ENCODE measurements at places on chromosomes 1 and 21. TPM values are rescaled to one million over a fixed set of nuclear protein-coding genes. Genes with fewer than 3 reads are reported as not detected.

The TSSK3 gene
- total RNA-seq = not detected

DNA sequence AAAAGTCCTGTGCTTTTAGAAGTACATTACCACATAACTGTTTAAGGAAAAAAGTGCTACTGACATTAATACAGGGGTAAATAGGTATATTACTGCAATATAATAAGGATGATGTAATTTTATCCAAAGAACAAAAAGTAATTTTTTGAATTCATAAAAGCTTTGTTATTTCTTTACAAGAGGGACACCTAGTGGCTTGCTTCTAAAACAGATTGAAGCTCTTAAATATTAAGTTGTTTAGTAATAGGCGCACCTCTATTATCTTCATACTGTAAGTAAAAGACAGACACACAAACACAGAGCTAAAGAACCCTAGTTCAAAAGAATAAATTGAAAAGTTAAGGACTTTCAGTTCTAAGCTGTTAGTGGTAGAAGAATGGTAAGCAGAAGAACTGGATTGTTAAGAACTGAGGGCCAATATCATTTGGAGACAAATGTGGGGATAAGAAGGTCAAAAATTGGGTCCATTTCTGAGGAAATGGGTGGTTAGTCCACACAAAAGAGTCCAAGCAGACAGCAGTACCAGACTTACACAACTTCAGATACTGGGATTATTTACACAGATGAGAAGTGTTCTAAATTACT is 15.4 kb downstream of the ZNHIT6 start:
- DNase-seq = peak; percentile 36

The CCDC17 gene
- 1.0 TPM for total RNA-seq

DNA sequence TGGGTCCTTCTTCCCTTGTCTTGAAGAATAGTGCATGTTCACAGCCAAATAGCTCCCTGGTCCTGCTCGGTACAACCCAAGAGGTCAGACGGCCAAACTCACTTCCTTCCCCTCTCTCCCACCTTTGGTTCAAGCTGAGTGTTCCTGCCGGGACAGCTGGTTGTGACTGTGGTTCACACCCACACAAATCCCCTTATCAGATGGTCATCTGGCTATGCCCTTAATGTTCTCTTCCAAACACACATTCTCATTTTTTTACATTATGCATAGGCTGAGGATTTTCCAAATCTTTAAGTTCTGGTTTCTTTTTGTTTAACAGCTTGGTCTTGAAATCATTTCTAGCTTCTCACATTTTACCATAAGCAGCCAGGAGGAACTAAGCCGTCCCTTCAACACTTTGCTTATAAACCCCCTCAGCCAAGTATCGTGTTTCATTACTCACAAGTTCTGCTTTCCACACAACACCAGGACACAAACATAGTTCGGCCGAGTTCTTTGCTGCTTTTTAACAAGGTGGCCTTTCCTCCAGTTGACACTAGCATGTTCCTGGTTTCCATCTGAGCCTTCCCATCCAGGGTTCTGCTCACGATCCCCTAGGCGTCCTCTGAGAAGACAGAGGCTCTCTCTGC is 19.7 kb upstream of the TSPEAR start:
- no peak for DNase-seq

- DNase-seq = no peak
Observed at GRCh38 chr1:209421978-209422680, 161.4 kb upstream of the CAMK1G start.

The ADCY10 gene
- total RNA-seq = not detected

The LPAR3 gene
- total RNA-seq = 27.8 TPM

DNA sequence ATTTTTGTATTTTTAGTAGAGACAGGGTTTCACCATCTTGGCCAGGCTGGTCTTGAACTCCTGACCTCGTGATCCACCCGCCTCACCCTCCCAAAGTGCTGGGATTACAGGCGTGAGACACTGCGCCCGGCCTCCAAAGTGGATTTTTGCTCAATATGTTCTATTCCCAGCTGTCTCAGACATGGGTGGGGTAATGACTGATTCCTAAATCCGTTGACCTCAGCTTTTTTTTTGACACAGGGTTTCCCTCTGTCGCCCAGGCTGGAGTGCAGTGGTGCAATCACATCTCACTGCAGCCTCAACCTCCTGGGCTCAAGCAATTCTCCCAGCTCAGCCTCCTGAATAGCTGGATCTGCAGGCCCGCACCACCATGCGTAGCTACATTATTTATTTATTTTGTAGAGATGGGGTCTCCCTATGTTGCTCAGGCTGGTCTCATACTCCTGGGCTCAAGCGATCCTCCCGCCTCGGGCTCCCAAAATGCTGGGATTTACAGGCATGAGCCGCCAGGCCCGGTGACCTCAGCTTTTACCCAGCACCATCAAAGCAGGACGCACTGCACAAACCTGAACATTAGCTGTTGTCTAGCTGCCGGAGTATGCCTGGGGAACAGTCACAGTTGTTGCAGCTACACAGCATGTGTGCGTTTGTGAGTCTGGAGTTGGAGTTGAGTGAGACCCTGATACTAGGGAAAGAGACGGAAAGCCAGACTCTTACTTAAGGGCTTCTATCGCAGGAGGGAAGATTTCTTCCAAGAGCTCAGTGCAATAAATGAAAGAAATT is 43.7 kb upstream of the PSEN2 start:
- no peak for DNase-seq

DNA sequence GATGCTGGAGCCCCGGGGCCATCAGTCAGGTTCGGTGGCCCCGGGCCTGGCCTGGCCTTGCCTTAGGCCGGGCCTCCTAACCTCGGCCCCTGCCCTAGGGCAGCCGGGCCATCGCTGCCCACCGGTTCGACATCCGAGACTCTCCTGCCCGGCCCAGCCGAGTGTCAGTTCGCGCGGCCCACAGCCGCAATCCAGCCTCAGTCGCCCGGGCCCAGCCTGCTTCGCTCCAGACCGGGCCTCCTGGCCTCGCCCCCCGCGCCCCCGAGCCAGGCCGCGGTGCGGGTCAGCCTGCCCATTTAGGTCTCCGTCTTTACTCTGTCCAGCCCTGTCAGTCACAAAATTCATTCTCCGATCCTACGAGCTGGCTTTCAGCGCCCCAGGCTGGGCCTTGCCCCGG is 777 bp downstream of the LRRC41 start:
- DNase-seq = no peak

The VSIG8 gene
- total RNA-seq = not detected

GRCh38 chr1:55214934-55215193 is 300 bp downstream of the USP24 start:
- peak; percentile 62 for DNase-seq

- DNase-seq = no peak
Observed at GRCh38 chr1:248710305-248710900, 7.8 kb upstream of the OR14I1 start.

DNA sequence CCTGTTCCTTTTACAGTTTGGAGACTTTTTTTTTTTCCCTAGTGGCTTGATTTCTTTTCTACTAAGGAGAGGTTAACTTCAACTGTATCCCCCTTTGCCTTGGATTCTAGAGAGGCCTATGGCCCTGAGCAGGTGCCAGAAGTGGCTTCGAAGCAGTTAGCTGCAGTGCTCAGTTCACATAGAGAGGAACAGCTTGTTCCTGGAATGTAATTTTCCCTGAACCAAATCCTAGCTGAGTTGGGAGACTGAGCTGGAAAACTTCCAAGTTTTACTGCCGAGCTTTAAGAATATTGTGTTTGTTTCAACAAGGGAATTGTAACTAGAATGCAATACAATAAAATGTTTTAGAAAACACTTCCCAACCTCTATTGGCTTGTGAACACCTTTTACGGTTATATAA is 17.5 kb downstream of the RD3 start:
- DNase-seq = no peak

- DNase-seq = no peak
Observed at GRCh38 chr1:168441745-168442144, 102.1 kb downstream of the XCL2 start.

DNA sequence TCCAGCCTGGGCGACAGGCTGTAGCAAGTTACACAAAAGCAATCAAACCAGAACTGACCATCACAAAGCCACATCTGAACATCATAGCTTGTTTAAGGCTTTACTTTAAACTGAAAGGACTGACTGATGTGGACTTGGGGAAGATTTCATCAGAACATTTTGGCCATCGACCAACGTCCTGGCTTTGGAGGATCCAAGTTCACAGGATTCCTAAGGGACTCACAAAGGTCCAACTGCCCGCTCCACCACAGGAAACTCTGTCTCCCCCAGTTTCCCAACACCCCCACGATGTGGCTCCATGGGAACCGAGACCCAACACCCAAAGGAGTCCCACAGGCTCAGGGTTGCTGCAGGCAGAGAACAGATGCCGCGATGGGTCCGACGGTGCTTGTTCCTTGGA is 9.3 kb downstream of the SSU72 start:
- no peak for DNase-seq

DNA sequence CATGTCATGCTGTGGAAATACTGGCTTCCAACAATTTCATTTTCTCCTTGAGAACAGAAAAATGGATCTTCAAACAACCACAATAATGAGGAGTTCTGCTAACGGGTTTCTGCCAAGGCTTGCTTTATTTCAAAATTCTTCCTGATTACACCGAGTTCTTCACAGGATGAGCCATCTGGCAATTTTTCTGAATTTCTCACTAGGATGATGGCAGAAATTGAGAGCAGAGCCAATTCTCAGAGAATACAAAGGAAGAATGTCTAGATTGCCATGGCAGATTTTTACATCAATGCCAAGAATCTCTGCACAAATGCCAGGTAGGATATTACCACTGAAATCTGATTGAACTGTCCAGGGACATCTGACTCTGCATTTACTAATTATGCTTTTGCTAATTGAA is 619.0 kb upstream of the CHRM3 start:
- no peak for DNase-seq

DNA sequence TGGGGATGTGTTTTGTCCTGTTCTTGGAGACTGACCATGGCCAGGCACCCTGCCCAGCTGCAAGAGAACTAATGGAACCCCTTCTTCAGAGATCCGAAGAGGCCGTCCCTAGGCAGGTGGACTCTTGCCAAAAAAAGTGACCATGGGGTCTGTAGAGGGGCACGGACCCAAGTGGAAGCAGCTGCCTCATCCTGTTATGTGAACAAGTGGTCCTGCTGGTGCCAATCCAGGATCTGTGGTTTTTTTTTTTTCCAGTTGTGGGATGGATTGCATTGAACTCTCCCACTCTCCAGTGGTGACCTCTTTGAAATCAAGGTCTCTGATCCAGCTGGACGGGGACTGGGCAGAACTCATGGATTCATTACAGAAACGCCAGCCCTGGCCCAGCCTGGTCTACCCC is 71.2 kb downstream of the ARHGEF10L start:
- no peak for DNase-seq

DNA sequence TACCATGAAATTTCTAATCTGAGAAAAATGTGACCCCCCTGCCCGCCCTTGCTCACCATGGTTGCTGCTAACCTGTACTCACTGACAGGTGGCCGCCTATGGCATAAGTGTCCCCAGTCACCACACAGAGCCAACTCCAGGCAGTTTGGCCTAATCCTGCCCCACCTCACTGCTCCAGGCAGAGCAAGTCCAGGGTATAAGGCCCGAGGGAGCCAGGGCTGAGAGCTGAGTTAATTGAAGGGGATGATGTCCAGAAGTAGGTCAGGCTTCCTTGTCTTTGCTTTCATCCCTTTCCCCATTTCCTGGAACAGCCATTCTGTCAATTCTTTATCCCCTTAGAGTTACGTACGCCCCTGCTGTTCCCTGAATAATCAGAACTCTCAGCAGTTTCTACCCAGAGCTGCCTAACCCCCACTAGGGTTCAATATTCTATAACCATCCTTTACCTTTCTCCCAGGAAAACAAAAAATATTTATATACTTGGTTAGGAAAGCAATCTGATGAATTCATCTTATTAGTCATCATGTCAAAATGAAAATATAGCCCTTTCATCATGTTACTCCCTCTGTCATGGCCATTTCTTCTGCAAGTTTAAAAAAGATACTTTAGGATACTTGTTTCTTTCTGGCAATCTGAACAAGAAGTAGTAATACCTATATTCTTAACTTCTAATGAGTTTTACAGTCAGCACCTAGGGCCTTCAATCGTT is 29.4 kb upstream of the CD101 start:
- no peak for DNase-seq

- no peak for DNase-seq
Observed at GRCh38 chr1:167737169-167737568, 15.4 kb downstream of the MPZL1 start.

- DNase-seq = no peak
Observed at GRCh38 chr1:241957692-241958494, at the start of gene BECN2. BECN2 (plus strand) TSS chr1:241957767; CDS start chr1:241957767, 0 bp downstream.

DNA sequence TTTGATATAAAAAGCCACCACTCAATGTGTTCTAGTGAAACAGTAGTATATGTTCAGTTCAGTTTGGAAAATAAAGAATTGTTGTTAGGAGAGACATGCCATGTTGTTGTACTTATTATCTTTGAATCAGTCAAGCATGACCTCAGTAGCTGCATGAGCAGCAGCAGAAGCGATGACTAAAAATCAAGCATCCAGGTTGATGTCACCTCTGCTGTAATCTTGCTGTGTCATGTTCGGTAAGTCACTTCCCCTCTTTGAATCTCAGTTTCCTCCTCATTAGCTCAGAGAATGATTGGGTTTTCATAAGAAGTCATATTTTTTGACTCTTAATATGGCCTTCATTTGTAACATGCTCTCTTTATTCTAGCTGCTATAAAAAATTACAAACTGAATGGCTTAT is 428.4 kb upstream of the B3GALT2 start:
- no peak for DNase-seq

DNA sequence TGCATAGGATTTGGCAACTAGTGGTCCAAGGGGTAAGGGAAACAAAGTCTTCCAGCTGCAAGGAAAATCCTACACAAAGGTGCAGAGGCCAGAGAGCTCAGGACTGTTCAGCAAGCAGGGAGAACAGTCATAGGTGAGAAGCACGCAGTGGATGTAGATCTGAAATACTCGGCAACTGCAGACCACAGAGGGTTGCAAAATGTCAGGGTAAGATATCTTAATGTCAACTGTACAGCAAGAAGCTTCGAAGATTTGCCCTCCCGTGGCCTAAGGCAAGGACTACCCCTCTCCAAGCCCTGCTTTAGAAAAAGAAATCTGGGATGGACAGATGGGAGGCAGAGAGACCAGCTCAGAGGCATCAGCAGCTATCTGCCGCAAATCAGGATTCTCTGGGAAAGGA is 153.4 kb upstream of the IRF2BP2 start:
- DNase-seq = no peak

GRCh38 chr1:241592273-241592958 is 47.8 kb downstream of the CHML start:
- DNase-seq = no peak

- no peak for DNase-seq
Observed at GRCh38 chr1:30906631-30907441, 1.7 kb downstream of the SDC3 start.

The FAM167B gene
- total RNA-seq = 0.31 TPM

- DNase-seq = peak; percentile 20
Observed at GRCh38 chr1:3869751-3870301, 12.6 kb downstream of the DFFB start.

The AMY2A gene
- total RNA-seq = not detected

GRCh38 chr1:91036894-91037829 is 15.3 kb upstream of the ZNF644 start:
- peak; percentile 40 for DNase-seq

The LCE1E gene
- total RNA-seq = not detected

Data from GM23338 (cell line).